ENCODE measurements at places on chromosomes 1 and 21.

- no peak for DNase-seq
Measured at GRCh38 chr1:19861034-19861433, 21.2 kb upstream of the OTUD3 start.

- DNase-seq, result no peak
Measured at GRCh38 chr1:218570456-218570855, 225.3 kb downstream of the TGFB2 start.

DNA sequence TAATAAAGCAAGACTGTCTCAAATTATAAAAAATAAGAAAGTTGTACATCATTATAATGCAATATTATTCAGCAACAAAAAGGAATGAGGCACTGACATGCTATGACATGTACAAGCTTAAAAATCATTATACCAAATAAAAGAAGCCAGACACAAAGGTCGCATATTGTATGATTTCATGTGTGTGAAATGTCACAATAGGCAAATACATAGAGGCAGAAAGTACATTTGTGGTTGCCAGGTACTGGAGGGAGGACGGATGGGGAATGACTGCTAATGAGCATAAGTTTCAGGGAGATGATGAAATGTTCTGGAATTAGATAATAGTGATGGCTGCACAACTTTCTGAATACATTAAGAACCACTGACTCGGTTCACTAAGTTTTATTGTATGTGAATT lies 73.6 kb upstream of the NBPF3 start:
- DNase-seq, result no peak

DNA sequence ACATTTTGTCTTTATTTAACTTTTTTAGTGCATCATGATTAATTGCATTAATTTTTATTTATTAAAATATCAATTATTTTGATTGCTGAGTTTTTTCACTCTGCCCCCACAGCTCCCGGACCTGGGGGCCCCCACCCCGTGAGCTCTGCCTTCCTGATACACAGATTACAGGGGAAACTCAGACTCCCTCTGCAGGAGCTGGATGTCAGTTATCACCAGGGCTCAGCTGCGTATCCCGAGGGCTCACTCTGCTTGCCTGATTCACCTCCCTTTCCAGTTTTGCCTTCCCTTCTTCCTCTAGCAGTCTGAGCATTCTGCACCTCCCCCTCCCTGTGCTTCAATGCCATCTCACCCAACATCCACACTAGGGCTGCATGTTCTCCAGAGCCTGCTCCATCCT lies 98.2 kb downstream of the ATP1A1 start:
- no peak for DNase-seq

- peak; percentile 62 for DNase-seq
Measured at GRCh38 chr1:206469411-206469932, 804 bp upstream of the IKBKE start.

- peak; percentile 19 for DNase-seq
Measured at GRCh38 chr1:9822897-9823692, 670 bp downstream of the CLSTN1 start.

- DNase-seq, result no peak
Measured at GRCh38 chr1:98523256-98523655, 138.3 kb upstream of the SNX7 start.

DNA sequence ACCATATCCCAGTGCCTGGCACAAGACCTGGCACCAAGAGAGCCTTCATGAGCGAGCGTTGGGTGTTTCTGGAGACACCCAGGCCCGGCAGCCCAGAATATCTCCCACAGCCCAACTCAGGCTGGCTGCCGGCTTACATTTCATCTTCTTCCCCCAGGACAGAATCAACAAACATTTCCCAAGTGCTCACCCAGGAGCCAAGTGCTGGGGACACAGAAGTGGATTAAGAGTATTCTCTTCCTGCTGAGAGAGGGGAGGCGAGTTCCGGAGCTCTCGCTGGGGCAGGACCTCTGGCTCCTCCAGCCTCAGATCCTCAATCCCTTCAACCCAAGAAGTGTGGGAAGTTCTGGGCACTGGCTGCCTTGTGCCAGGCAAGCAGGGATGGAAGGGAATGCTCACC lies 23.6 kb downstream of the IFFO2 start:
- DNase-seq, result no peak

DNA sequence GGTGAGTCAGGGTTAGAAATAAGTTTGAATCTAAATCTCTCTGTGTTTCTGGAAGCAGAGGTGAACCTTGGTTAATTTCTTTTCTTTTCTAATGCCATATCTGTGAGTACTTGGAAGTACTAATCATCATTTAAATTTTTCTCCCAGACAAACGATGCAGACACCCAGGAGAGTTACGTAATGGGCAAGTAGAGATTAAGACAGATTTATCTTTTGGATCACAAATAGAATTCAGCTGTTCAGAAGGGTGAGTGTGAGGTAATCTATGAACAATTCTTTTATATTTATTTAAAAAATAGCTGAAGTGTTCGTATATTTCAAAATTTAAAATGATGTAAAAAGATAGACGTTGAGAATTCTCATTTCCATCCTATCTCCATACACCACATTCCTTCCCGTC lies 11.2 kb downstream of the C4BPA start:
- no peak for DNase-seq

- no peak for DNase-seq
Measured at GRCh38 chr1:238642231-238642630, 744.1 kb upstream of the CHRM3 start.

- DNase-seq, result no peak
Measured at GRCh38 chr1:91803123-91803522, 82.8 kb downstream of the TGFBR3 start.

DNA sequence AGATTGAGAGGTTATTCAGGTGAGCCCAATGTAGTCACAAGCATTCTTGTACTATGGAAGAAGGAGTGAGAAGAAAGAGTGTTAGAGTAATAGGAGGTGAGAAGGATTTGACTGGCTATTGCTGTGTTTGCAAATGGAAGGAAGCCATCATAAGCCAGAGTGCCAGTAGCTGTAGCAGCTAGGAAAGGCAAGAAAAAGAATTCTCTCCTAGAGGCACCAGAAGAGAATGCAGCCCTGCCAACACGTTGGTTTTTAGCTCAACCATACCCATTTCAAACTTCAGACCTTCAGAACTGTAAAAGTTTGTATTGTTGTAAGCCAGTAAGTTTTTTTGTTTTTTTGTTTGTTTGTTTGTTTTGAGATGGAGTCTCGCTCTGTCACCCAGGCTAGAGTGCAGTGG lies 8.9 kb upstream of the IL12RB2 start:
- no peak for DNase-seq

DNA sequence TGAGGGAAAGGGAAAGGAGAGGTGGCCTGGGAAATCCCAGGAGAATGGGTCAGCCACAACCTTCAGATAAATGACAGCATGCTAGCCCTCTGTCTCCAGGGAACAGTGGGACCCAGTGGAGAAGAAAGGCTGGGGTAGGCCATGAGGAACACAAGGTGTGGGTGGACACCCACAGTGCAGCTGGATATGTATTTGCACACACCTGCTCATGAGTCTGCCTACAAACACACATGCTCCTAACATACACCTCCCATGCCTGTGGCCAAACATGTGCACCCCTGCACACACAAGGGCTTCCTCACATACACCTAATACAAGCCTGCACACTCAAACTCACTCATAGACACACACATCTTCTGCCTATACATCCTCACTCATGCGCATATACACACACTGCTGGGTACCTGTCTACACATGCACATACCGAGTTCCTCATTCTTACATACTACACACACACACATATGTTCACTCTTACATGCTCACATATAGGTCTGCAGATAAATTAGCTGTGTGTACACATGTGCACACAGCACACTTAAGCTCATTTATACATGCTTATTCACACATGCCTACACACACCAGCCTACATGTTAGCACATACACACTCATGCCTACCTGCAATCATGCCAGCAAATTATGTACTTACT lies 3.6 kb downstream of the C1orf216 start:
- no peak for DNase-seq

DNA sequence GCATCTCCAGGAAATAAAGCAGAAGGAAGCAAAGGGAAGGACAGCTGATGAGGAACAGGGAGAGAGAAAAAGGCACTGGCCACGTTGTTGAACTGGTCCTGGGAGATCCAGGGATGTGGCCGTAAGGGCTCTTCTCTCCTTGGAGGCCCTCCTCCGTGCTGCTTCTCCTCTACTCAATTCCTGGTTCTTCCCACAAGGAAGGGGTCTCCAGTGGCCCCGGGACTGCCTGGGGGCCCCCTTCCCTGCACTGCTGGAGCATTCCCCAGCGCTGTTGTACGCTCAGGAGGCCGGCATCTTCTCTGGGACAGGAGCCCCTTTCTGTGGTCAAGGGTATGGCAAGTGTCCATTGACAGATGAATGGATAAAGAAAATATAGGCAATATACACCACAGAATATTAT lies 88.5 kb upstream of the TLR5 start:
- no peak for DNase-seq

DNA sequence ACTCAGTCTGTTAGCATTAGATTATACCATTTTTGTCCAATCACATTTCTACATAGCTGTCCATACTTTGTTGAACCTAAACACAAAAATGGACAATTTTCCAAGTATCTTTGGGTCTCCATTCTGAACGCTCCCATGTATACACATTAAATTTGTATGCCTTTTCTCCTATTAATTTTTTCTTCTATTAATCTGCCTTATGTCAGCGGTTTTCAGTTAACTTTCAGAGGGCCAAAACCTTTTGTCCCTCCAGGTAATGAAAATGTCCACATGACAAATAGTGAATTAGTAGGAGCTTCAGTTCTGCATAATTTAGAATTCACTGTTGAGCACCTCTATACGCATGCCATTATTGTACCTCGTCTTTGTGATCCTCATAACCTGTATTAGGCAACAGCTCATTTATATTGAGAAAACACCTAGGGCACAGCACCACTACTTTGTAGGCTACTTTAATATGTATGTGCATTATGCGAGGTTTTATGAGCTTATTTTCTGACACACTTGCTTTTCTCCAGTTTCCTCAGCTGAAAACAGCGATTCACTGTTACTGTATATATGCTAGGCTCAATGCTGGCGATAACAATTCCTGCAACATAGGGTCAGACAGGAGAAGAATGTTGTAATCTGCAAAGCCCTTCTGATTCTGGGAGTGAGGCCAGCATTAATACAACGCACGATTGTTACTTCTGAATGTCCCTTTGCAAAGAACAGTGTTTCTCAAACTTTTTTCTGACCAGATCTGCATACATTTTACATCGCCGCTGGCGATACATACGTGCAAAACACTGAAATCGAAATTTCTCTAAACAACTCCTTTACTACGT lies 1.1 kb upstream of the ABCD3 start:
- DNase-seq, result no peak

DNA sequence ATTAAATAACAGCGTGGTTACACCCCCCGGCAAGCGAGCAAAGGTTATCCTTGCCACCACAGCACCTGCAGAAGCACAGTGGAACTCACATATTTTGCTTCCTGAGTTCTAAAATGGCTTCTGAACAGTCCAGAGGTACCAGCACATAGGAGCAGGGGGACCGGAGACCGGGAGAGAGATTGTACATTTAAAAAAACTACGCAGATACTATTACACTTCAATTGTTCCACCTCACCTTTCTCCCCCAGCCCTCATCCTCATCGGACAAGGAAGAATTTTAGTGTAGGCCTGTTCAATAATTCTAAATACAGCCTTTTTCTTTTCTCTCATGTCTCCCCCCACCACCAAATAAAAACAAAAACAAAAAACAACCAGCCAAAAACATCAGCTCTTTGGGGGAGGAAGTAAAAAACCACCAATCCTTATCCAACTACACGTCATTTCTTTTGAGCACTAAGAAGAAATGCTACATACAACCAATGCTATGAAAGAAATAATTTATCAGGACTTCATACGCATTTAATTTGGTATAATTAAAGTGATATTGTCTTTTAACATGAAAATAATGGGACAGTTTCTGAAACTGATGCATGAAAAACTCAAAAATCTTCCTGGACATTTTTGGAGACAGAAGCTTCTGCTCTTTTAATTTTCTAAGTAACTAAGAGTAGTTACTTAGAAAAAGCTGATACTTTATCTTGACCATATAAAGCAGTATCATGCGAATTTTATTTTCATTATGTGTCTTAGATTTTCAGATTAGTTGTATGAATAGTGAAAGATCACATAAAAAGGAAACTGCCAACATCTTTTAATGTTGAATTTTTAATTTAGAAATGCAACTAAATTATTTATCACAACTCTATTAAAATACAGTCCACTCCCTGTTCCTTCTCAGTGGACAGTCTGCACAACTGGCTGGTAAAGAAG lies 9.1 kb downstream of the CDKN2C start:
- peak; percentile 30 for DNase-seq

- DNase-seq, result no peak
Measured at GRCh38 chr1:227219715-227220292, 98.5 kb downstream of the CDC42BPA start.

GRCh38 chr1:112389689-112390088 lies 6.3 kb upstream of the CTTNBP2NL start:
- DNase-seq, result no peak
